ENCODE measurements at places on chromosomes 2 and 18.
A peak's percentile ranks its signal among the peaks of the same experiment; 100 is the strongest.

DNA sequence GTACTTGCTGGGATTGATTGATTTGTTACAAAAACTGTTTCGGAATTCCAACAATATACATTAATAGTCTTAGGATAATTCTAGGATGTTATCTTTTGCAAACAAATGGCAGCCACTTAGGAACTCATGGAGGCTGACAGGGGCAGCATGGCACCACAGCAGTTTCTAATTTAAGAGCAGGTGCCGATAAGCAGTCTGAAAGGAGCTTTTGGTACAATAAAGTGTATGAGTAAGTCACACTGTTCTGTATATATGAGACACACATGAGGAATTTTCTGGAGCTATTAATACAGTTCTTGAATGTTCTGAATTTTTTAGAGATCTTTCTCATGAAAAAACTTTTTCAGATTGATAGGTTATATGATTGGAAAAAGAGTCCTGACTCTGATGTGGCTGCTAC lies 52.2 kb downstream of the EIF5B start:
- peaks cover 15% of the 10 kb centered on the region for H3K4me1 ChIP-seq
- H3K27ac ChIP-seq = no peak overlapping the region
- H3K36me3 ChIP-seq = peaks cover 9% of the 10 kb centered on the region
- DNase-seq = no peak

DNA sequence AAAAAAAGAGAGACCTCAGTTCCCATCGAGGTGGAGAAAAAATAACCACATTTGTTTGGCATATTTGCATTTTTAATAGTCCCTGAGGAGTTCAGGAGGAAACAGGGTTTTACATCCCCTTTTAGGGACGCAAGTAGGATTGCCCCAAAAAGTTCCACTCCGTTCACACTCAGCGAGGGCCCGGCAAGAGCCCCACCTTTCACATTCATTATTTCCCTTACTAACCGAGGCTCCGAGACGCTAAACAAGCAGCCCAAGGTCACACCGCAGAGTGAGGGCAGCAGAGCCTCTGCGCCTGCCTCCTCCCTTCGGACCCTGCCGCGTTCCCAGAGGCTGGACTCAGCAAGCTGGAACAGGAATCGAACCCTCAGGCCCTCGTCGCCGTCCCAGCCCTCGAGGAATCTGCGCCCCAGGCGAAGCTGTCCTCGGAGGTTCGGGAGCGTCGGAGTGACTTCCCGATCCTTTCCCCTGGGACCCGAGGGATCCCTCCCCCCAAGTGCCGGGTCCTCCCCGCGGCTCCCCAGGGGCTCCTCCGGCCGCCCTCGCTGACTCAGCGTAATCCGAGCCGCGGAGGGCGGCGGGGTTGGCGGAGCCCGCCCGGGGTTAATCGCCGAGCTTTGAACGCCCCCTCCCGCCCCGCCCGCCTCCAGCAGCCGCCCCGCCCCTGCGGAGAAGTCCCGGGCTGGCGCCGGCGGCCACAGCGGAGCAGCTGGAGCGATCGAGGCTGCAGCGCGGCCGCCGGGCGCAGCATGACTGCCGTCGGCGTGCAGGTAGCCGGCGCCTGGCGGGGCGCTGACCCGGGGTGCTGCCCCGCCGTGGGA lies at the start of gene TMEM37:
TMEM37 (plus strand) TSS at position 700 of the 821 bp plus-strand sequence; CDS start at position 750, 50 bp downstream.
- H3K4me3 ChIP-seq = peak within 1 kb of the TSS; percentile 57
- H3K4me1 ChIP-seq = peaks cover 20% of the 10 kb centered on the region
- no peak for DNase-seq
- no peaks in the 10 kb centered on the region for H3K27me3 ChIP-seq
- peak within 1 kb of the TSS; percentile 61 for H3K27ac ChIP-seq

- peaks cover 29% of the 10 kb centered on the region for H3K4me1 ChIP-seq
- H3K4me3 ChIP-seq = no peak overlapping the region
- H3K27ac ChIP-seq = no peak overlapping the region
- H3K36me3 ChIP-seq = no peaks in the 10 kb centered on the region
- DNase-seq = no peak
- no peaks in the 10 kb centered on the region for H3K27me3 ChIP-seq
Observed at GRCh38 chr2:176169181-176169580, 12.1 kb downstream of the HOXD3 start.

- DNase-seq = no peak
- no peaks in the 10 kb centered on the region for H3K27me3 ChIP-seq
- H3K4me1 ChIP-seq = no peaks in the 10 kb centered on the region
- H3K36me3 ChIP-seq = no peaks in the 10 kb centered on the region
- H3K4me3 ChIP-seq = no peak overlapping the region
Observed at GRCh38 chr2:168992591-168993349, 38.4 kb downstream of the ABCB11 start.

- no peaks in the 10 kb centered on the region for H3K27me3 ChIP-seq
- no peaks in the 10 kb centered on the region for H3K4me1 ChIP-seq
- H3K36me3 ChIP-seq = no peaks in the 10 kb centered on the region
Observed at GRCh38 chr2:127235082-127235702, 15.1 kb upstream of the CYP27C1 start.

GRCh38 chr2:206557321-206557720 lies 85.0 kb upstream of the FAM237A start:
- no peak overlapping the region for H3K4me3 ChIP-seq
- DNase-seq = no peak
- H3K27me3 ChIP-seq = no peaks in the 10 kb centered on the region
- peaks cover 8% of the 10 kb centered on the region for H3K4me1 ChIP-seq
- no peak overlapping the region for H3K27ac ChIP-seq

DNA sequence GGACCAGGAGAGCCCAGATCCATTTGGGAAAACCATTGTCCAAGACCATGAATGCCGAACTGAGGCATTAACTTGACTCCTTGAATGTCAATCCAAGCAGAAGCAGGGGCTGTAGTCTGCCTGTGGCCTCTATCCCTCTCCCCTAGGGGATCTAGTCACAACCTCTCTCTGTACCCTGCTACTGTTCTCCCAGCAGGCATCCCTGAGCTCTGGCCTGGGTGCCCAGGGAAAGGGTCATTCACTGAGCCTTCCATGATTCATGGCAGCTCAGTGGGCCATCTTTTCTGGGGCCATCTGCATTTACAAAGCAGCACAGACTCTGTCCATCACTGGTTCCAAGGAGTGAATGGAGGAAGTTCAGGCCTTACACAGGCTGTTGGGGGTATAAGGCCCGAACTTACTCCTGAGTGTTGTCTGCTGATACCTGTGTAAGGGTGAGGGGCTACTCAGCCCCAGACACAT lies 151.8 kb downstream of the ZFP36L2 start:
- H3K27me3 ChIP-seq = no peaks in the 10 kb centered on the region
- no peak overlapping the region for H3K4me3 ChIP-seq
- no peak for DNase-seq
- H3K27ac ChIP-seq = peak overlapping the region; percentile 72
- no peaks in the 10 kb centered on the region for H3K36me3 ChIP-seq

DNA sequence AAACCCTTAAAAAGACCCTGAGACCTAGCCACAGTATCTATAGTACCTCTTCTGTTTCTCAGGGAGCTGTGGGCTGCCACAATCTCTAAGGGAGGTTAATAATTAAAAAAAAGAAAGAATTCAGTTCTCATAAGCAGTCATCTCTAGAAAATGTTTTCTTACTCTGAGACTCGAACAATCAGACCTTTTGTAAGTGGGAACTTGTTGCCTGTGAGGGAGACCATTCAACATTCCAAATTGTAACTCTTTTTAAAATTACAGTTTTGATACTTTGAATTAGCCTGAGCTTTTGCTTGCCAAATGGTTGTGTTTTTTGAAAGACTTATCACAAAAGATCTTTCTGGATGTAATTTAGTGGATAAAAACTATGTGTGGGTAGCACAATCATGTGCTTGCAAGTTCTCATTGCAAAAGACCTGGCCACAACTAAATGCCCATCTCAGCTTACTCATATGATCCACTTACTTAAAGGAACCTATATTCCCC lies 33.3 kb downstream of the IL1R2 start:
- no peaks in the 10 kb centered on the region for H3K36me3 ChIP-seq
- no peak overlapping the region for H3K4me3 ChIP-seq
- H3K27ac ChIP-seq = no peak overlapping the region
- peaks cover 28% of the 10 kb centered on the region for H3K4me1 ChIP-seq
- DNase-seq = no peak

DNA sequence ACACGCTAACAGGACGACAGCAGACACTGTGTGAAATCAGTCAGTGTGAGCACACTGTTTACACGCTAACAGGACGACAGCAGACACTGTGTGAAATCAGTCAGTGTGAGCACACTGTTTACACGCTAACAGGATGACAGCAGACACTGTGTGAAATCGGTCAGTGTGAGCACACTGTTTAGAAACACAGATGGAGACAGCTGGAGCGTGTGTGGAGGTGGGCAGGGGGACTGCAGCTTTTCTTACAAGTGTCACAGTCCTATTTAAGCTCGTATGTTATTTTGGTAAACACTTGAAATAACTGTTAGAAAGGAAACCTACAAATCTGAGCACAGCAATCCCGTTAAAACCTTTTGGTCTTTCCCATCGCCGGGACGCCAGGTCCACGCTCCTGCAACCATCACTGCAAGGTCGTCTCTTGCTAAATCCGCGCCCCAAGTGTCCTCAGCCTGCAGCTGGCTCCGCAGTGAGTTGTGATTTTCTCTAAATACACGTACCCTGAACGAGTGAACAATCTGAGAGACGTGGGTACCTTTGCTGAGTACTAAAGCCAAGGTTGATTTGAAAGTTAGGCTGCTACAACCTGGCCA lies 58.9 kb upstream of the CTDP1 start:
- H3K27ac ChIP-seq = no peak overlapping the region
- no peak for DNase-seq
- no peaks in the 10 kb centered on the region for H3K27me3 ChIP-seq
- H3K36me3 ChIP-seq = no peaks in the 10 kb centered on the region
- H3K4me1 ChIP-seq = peaks cover 3% of the 10 kb centered on the region
- no peak overlapping the region for H3K4me3 ChIP-seq

DNA sequence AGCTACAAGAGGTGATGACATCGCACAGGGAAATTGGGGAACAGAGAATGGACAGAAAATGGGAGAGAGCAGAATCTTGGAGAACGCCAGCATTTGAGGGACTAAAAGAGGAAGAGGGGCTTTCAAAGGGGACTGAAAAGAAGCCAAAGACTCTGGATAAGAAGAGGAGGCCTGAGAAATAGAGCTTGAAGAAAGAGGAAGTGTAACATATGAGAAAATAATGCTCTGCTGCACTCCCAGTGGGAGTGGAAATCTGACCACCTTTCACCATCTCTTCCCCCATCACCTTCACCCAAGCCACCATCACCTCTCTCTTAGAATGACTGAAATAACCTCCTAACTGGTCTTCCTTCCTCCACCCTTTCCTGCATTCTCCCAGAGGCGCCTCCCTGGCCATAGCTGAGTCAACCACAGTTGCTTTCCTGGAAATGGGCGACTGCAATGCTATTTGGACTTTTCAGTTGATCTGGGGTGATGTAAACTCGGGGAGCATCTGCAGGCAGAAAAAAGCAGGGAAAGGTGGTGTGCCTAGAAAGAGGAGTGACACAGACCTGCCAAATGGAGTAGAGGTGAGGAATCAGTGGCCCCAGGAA lies 16.8 kb downstream of the CXCR1 start:
- DNase-seq = no peak
- H3K4me3 ChIP-seq = no peak overlapping the region
- H3K36me3 ChIP-seq = no peaks in the 10 kb centered on the region
- H3K4me1 ChIP-seq = no peaks in the 10 kb centered on the region
- H3K27ac ChIP-seq = no peak overlapping the region

DNA sequence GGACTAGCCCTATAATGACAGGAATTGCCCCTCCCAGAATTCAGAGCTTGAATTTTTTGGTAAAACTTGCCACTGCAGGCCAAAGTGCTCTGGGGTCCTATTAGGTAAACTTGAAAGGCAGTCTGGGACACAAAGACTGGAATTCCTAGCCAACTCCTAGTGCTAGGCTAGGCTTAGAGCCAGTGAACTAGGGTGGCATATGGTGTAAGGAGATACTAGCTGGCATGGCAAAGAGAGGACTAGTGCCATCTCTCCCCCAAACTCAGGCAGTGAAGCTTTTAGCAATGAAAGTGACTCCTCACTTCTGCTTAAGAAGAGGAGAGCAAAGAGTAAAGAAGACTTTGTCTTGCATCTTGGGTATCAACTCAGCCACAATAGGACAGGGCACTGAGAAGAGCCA lies 410.5 kb upstream of the CNTNAP5 start:
- H3K4me3 ChIP-seq = no peak overlapping the region
- no peak overlapping the region for H3K27ac ChIP-seq
- no peak for DNase-seq
- no peaks in the 10 kb centered on the region for H3K27me3 ChIP-seq

DNA sequence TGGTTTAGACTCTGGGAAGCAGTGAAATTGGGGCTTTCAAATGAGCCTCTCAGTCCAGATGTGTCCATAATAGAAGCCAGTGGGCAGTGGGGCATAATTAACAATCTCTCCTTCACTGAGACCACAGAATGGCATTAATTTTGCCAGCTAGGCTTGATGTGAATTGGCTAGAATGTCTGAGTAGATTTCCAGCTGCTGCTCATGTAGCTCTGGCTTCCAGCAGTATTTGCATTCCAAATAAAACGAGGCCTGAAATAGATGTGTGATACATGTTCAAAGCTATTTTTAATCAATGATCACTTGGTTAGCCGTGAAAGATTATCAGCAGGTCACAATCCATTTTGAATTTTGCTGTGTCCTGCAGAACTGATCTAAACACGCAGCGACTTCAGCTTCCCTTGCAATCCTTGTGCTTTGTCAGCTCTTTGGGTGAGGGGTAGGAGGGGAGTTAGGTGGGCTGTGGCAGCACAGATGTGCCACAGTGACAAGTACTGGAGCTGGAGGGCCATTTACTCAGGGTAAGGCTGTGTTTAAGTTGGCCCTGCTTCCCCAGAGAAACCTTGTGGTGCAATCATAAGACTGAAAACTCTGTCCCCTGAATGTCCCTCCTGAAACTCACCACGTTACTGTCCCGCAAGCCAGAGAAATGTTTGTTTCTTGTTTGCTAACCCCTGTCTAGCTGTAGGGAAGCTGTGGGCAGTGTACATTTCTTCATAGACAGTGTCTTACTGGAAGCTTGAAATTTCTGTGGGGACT lies 56.9 kb upstream of the TMEM178A start:
- no peaks in the 10 kb centered on the region for H3K36me3 ChIP-seq
- H3K27me3 ChIP-seq = peaks cover 7% of the 10 kb centered on the region
- H3K4me1 ChIP-seq = peaks cover 6% of the 10 kb centered on the region
- no peak overlapping the region for H3K27ac ChIP-seq
- no peak for DNase-seq

- H3K4me3 ChIP-seq = no peak overlapping the region
- H3K27ac ChIP-seq = no peak overlapping the region
Observed at GRCh38 chr18:22045221-22045918, 124.0 kb upstream of the GATA6 start.
